Activated CD8-positive, alpha-beta memory T cell treated with anti-CD3 and anti-CD28 coated beads, Interleukin-2, amount 50 U/mL, for 48 hours (primary cell): ENCODE measurements at places on chromosomes 13 and 19.
A peak's percentile ranks its signal among the peaks of the same experiment; 100 is the strongest.

GRCh38 chr13:77034881-77035280 is 7.9 kb upstream of the FBXL3 start:
- no peak for DNase-seq

GRCh38 chr13:29540334-29540733 is 55.2 kb downstream of the SLC7A1 start:
- no peak for DNase-seq

- DNase-seq, result no peak
Measured at GRCh38 chr19:14328406-14328805, 52.8 kb upstream of the ADGRE5 start.

DNA sequence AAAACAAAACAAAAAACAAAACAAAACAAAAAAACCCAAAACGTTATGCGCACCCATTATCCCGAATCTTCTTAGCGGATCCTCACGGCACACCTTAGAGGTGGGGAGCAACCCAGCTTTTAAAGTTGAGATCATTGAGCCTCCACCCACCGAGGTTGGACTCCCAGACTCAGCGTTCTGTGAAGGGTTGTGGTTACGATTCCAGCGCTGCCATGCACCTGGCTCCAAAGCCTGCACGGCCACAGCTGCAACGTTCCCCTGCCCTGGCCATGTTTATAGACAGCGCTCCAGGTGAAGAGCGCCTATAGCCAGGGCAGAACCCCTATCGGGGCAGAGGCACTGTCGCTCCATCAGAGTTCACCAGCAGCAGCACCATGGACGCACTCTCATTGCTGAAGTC is 18.7 kb upstream of the LILRA2 start:
- no peak for DNase-seq

- DNase-seq, result no peak
Measured at GRCh38 chr13:34078334-34078999, 260.5 kb downstream of the RFC3 start.

DNA sequence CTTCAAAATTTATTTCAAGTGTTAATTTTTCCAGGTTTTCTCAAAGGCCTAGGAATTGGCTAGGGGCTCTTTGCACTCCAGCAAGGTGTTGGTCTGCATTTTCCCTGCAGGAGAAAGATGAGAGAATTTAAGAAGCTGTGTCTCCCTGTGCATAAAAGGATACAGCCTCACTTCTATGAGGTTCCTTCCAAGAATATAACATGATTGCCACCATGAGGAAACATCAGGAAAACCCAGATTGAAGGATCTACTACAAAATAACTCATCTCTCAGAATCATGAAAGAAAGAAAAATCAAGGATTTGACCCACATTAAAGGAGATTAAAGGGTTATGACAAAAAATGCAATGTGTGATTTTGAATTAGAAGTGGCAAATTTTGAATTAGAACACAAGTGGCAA is 69.9 kb downstream of the RUBCNL start:
- DNase-seq, result no peak

DNA sequence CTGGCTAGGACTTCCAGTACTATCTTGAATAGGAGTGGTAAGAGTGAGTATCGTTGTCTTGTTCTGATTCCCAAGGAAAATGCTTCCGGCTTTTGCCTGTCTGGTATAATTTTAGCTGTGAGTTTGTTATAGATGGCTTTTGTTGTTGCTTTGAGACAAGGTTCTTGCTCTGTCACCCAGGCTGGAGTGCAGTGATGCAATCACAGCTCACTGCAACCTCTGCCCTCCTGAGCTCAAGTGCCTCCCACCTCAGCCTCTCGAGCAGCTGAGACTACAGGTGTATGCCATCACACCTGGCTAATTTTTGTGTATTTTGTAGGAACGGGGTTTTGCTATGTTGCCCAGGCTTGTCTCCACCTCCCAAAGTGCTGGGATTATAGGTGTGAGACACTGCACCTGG is 6.1 kb upstream of the ZNF543 start:
- no peak for DNase-seq

- peak; percentile 95 for DNase-seq
Measured at GRCh38 chr19:18932216-18932841, 8.7 kb downstream of the HOMER3 start.

DNA sequence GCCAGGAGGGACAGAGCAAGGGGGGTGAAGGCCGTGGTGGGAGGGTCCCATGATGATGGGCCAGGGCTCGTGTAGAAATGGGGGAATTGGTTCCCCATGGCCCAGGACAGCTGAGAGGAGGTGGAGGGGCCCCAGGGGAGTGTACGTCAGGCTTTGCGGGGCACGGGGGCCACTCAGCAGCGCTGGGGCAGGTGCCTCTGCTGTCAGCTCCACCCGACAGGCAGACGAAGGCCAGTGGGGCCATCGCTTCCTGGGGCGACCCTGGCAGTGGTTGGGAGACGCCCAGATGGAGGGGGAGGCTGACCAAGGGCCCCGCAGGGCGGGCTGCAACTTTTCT is 1.9 kb upstream of the TEKTIP1 start:
- DNase-seq, result no peak

GRCh38 chr13:60335531-60335930 is 61.5 kb upstream of the TDRD3 start:
- DNase-seq, result no peak

DNA sequence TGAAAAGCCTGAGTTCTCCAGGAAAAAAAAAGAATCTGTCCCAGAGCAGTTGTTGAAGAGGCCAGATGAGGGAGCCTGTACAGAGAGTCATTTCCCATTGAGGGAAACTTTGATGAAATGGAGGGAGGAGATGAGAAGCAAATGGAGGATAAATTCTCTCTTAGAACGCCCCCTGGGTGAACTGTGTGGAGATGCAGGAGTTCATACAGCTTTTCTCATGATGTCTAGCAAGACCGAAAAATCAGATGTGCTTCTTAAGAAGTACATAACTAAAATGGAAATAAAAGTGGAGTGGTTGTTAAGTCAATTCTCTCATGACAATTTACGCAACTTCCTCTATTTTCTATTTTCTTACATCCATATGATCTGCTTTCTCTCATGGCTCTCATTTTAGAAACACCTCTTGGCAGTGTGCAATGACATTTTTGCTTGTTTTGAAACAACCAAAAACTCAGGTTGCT is 1263.1 kb downstream of the PCDH9 start:
- DNase-seq, result no peak

GRCh38 chr13:98405690-98406344 is 171.1 kb downstream of the STK24 start:
- DNase-seq, result no peak

GRCh38 chr19:11708457-11708856 is 30.3 kb downstream of the ZNF823 start:
- no peak for DNase-seq

GRCh38 chr13:98187155-98187964 is 10.3 kb upstream of the RNF113B start:
- DNase-seq, result no peak

- no peak for DNase-seq
Measured at GRCh38 chr13:101942038-101942437, 459.8 kb downstream of the FGF14 start.

GRCh38 chr13:40682449-40683240 is 16.2 kb upstream of the FOXO1 start:
- no peak for DNase-seq

DNA sequence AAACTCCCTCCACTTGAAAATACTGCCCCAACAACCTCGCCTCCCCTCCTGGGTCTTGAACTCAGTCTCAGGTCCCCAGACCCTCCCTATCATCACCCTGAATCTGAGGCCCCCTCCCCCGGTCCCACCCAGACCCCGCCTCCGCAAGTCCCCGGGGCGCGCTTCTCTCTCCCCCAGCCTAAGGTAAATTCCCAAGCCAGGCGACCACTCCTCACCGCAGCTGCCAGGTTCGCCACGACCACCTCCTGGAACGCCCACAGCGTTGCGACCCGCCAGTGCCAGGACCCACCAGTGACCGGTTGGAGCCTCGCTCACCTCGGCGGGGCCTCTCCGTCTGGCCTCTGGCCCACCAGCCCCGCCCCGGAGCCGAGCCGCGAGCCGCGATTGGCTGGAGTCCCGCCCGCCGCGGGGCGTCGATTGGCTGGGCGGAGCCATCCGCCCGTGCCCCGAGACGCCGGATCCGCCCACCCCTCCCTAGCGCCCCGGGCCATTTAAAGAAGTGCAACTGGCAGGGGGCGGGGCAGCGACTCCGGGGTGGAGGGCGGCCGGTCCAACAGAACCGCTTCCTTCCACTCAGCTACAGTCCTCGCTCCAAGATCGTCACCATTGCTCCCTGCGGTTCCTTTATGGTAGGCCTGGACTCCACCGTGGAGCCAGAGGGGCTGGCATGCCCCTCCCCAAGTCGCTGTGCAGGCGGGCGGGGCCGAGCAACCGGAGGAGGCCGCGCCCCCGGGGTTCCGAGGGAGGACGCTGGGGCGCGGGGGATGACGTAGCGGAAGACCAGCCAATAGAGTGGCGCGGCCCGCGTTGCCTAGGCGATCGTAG is at the start of gene SERTAD3:
TSS of gene SERTAD3 (minus strand) at position 336 of the 825 bp plus-strand sequence. CDS start 2,255 bp downstream, outside the sequence.
- DNase-seq, result peak; percentile 97

- DNase-seq, result no peak
Measured at GRCh38 chr19:19835560-19836038, 14.0 kb upstream of the ZNF506 start.

DNA sequence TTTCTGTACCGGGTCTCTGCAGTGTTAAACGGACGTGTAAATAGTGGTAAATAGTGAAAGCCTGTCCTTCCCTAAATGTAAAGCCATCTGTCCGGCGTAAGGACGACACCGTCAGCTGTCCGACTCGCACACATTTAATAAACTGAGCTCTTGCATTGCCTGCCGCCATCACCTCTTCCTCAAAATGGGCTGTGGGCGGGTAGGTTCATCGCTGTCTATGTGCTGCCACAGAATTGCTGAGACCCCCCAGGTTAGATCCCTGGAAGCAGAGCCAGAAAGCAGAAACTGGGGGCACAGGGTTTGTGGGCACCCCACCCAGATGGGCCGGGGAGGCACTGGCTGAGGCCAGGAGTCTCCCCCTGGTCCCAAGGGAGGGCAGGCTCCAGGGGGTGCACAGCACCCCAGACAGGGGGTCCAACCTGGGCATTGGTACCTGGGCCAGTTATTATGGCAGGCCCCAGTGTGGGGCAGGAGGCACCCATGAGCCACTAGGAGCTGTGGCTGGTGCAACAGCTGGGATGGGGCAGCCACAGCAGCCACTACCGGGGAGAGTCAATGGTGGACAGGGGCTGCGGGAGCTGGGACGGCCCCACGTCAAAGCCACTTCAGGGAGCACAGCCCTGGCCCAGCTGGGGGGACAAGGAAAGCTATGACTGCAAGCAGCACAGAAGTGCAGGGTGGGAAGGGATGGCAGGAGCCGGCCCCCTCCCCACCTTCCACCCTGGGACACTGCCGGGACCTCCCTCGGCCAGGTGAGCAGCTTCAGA is 5.7 kb downstream of the C19orf25 start:
- DNase-seq, result no peak

GRCh38 chr13:74287724-74288169 is 153.5 kb upstream of the KLF12 start:
- DNase-seq, result peak; percentile 68

DNA sequence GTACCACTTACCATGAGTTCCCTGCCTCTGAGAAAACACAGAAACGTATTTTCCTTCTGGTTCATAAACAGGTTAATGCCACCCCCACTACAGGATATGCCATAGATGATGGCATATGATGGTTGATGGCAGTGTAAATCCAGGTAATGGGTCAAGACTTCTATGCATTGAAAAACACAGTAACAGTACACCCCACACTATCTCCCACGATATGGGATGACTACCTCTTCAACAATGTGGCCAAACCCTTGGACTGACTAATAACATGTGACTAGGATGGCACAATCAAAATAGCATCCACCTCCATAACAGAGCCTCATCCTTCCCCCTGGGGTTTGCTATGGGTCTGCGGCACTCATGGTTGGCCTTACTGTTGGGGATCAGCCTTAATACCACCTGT is 22.0 kb downstream of the ZNF235 start:
- DNase-seq, result no peak
